ENCODE measurements at places on chromosomes 3 and 15. TPM values are rescaled to one million over a fixed set of nuclear protein-coding genes. Genes with fewer than 3 reads are reported as not detected.

- no peak overlapping the region for H3K27ac ChIP-seq
- no peaks in the 10 kb centered on the region for H3K4me1 ChIP-seq
- H3K36me3 ChIP-seq = peaks cover 2% of the 10 kb centered on the region
- H3K4me3 ChIP-seq = no peak overlapping the region
- no peaks in the 10 kb centered on the region for H3K27me3 ChIP-seq
- no peak for DNase-seq
These were observed 120.9 kb downstream of the NEDD4 start for GRCh38 chr15:55872471-55872870.

- peaks cover 17% of the 10 kb centered on the region for H3K27me3 ChIP-seq
- H3K4me1 ChIP-seq = no peaks in the 10 kb centered on the region
- no peak for DNase-seq
- H3K27ac ChIP-seq = no peak overlapping the region
- no peaks in the 10 kb centered on the region for H3K36me3 ChIP-seq
- no peak overlapping the region for H3K4me3 ChIP-seq
These were observed 53.0 kb upstream of the TPM1 start for GRCh38 chr15:62989366-62990055.

- no peak for DNase-seq
- peaks cover 2% of the 10 kb centered on the region for H3K4me1 ChIP-seq
- no peak overlapping the region for H3K4me3 ChIP-seq
These were observed 196.6 kb upstream of the BCL6 start for GRCh38 chr3:187941848-187942194.

DNA sequence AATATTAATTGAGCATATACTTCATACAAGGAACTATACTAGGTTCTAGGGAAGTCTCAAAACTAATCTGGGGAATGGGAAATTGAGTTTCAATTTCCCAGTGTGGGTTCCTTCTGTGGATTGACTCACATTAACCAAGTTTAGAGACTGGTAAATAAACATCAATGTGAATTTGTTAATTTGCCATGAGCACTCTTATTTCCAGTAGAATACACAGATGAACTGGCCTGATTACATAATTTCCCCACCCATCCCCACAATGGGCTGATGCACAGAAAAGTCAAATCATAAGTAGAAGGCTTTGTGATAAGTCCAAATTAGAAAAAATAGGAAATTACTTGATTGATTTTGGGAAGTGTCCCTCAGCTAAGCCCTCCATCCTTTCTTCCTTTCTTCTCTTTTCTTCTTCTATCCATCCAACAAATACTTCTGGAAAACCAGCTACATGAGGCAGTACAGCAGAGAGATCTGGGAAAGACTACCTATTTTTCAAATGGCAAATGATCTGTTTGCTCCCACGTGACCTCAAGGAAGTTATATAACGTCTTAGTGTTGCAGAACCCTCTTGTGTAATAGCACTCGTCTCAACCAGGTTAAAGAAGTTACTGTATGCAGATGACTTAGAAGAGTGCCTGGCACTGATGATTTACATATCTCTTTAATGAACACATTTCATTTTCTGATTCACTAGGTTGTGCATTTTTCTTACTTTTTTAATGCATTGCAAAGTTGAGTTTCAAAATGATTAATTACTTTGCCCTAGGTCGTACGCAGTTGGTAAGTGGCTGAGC lies 312.3 kb downstream of the SV2B start:
- DNase-seq = no peak
- peaks cover 22% of the 10 kb centered on the region for H3K4me1 ChIP-seq
- no peaks in the 10 kb centered on the region for H3K36me3 ChIP-seq
- H3K27me3 ChIP-seq = no peaks in the 10 kb centered on the region

DNA sequence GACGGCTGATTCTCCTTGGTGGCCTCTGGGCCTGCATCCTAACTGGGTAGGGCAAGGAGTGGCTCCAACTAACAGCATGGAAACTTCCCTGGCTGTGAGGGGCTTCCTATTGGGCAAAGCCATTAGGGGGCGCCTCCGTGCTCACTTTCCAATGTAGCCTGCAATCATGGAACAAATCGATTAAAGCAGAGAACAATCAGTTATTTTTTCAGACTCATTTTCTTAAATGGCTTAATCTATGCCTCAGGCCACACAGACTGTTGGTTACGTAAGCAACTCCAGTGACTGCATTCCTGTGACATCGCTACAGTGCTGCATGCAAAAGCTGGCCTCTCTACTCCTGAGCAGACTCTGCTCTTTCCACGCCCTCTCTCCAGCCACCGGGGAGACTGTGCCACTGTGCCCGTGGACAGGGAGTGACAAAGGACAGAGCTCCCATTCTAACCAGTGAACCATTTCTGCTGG lies 278.9 kb downstream of the KLF13 start:
- DNase-seq = no peak
- H3K27me3 ChIP-seq = peaks cover 13% of the 10 kb centered on the region
- no peaks in the 10 kb centered on the region for H3K4me1 ChIP-seq
- no peak overlapping the region for H3K4me3 ChIP-seq

- no peak overlapping the region for H3K4me3 ChIP-seq
- no peaks in the 10 kb centered on the region for H3K4me1 ChIP-seq
- H3K27ac ChIP-seq = no peak overlapping the region
- no peaks in the 10 kb centered on the region for H3K36me3 ChIP-seq
- no peaks in the 10 kb centered on the region for H3K27me3 ChIP-seq
- no peak for DNase-seq
These were observed 999.0 kb downstream of the TUSC7 start for GRCh38 chr3:117708601-117709000.

DNA sequence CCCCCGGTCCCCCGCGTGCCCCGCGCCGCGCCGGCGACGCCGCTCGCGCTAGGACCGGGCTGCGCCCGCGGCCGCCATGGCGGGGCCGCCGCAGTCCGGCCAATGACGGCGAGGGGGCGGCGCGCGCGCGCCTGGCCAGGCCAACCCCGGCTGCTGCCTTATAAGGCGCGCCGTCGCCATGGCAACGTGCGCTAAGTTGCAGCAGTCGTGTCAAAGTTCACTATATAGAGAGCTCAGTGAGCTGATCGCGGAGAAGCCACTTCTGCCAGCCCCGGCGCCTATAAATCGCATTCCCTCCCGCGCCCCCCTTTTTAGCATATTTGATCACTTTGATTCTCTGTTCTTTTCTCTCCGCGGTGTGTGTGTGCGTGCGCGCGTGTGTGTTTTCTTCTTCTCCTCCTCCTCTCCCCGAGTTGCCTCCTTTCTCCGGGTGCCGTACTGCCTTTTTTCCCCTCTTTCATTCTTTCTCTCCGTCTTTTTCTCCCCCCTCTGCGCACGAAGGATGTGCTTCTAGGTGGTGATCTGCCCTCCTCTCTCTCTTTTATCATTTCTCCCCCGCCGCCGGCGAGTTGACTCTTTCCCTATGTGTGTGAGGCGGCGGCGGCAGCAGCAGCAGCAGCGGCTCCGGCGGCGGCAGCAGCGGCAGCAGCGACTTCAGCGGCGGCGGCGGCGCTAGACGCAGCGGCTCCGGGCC lies at the start of gene NR2F2:
NR2F2 (plus strand) TSS at position 251 of the 694 bp plus-strand sequence. CDS start 1,406 bp downstream, outside the sequence.
- H3K27me3 ChIP-seq = peaks cover 81% of the 10 kb centered on the region
- peaks cover 3% of the 10 kb centered on the region for H3K36me3 ChIP-seq
- peak within 1 kb of the TSS; percentile 74 for H3K4me3 ChIP-seq
- DNase-seq = peak; percentile 65
- peak within 1 kb of the TSS; percentile 33 for H3K27ac ChIP-seq
- H3K4me1 ChIP-seq = peaks cover 19% of the 10 kb centered on the region

DNA sequence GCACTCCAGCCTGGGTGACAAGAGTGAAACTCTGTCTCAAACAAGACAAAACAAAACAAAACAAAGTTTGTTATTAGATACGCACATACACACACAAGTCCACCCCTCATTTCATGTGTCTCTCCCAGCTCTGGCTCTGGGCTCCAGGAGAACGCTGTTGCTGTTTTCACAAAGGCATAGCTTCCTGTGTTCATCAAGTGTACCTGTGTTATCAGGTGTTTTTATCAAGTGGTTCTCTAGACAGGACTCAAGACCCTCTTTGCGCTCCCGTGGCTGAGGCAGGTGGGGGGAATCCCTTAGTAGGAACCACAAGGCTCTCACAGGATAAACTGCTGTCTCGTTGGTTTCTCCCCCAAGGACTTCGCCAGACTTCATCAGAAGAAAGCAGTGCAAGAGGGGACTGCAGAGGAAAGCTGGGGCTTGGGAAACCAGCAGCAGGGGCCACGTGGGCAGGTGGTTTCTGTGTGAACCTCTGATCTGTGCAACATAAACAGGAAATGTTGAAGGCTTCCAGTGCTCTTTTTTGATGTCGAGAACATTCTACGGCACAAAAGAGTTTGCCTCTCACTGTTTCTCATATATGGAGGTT lies 6.9 kb upstream of the PPP1R2 start:
- DNase-seq = peak; percentile 87
- peak overlapping the region; percentile 87 for H3K27ac ChIP-seq
- no peaks in the 10 kb centered on the region for H3K27me3 ChIP-seq
- H3K36me3 ChIP-seq = no peaks in the 10 kb centered on the region

DNA sequence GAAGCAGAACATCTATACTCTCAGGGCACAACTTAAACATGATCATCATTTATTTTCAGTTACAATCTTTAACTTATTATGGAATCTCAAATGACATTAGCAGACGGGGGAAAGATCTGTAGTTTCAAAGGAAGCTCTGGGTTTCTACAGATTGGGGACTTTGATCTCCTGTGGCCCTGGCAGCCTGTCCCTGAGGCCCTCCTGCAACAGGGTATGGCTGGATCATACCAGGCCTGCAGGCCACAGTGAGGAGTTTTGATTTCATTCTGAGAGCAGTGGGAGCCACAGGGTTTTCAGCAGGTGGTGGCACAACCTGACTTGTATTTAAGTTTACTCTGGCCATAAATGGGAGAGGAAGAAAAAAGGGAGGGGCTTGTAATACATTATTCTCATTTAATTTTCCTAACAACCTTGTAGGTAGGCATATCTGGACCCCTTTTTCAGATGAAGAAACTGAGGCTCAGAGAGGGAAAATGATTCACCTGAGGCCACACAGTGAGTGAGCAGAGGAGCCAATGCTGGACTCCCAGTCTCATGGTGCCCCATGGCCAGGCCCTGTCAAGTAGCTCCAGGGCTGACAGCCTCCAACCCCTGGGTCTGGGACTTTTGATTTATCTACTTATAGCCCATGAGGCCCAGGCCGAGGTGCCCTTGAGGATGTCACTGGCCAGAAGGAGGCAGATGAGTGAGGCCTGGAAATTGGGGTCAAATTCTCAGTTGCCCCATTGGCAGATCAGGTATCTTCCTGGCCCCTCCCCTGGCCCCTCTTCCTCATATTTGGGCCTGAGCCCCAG lies 71.0 kb downstream of the ATP2B2 start:
- peaks cover 30% of the 10 kb centered on the region for H3K4me1 ChIP-seq
- H3K27me3 ChIP-seq = no peaks in the 10 kb centered on the region
- no peak overlapping the region for H3K27ac ChIP-seq
- no peak for DNase-seq

PPP1R14D gene
- not detected for total RNA-seq

CCDC50 gene
- 15.4 TPM for total RNA-seq
